ENCODE measurements at places on chromosomes 7 and 10.

DNA sequence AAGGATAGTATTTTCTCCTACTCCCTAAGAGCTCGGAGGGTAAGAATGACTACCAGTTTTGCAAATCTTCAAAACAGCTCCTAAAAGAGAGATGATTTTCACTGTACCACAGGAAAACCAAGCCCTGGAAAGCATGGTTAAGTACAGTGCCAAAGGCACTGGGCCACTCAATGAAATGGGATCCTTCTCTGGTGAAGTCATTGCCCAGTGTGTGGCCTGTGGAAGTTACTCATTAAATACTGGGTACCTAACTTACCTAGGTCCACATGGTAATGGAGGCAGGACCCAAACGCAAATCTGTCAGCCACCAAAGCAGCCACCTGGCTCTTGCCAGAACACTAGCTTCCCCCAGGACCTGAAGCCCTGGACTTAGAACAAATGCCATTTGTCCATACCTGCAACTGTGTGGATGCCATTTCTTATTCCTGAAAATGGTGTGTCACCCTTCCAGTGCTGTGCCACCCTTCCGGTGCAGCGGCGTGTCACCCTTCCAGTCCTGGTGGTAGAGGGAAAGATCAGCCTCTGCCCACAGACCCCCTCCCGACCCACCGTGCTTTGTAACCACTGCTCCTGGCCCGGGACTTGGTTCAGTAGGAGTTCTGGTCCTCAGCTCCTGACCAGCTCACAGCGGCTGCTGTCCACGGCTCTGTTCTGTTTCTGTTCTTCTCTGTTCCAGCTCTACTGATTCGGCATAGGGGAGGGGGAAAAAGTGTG is 659.2 kb downstream of the SDK1 start:
- no peak for DNase-seq

DNA sequence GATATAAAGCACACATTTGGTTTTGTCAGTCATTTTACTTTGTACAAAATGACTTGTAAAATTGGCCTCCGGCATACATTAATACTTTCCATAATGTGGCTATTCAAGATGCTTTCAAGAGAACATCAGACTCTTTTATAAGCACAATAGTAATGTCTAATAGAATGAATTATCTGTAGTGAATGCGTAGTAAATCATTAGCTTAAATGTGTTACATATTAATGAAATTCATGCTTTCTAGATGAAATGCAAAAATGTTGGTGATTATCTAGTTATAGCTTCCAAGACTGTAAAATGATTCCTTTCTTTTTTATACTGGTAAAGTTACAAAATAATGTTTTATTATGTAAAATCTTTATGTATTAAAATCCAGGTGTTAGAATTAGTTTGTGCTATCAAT is 144.0 kb downstream of the BBS9 start:
- DNase-seq: no peak

DNA sequence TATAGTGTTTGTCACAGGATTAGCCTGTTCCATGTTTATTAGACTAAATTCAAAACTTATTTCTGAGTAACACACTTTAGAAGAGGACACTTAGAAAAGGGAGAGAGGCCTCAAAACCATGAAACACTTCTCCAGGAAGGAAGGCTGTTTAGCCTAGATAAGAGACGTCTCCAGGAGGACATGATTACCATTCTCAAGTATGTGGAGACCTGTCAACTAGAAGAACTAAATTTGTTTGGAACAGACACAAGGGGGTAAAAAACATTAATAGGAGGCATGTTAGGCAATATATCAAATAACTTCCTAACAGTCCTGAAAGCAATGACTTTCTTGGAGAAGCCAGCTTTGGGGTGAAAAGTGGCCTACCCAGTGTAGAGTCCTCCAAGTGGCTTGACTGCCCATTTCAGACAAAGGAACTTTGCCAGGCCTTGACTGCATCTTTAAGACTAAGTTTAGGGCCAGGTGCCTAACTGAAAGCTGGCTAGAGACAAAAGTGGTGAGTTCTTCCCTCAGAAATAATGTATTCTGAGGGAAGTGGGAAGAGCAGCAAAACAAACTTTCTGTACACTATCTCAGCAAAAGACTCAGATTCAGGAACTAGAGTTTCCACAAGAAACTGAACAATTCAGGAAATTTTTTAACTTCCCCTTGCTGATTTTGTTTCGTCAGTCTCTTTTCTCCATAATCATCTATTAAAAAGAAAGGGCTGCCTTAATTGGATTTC is 11.8 kb downstream of the NCOA4 start:
- no peak for DNase-seq

DNA sequence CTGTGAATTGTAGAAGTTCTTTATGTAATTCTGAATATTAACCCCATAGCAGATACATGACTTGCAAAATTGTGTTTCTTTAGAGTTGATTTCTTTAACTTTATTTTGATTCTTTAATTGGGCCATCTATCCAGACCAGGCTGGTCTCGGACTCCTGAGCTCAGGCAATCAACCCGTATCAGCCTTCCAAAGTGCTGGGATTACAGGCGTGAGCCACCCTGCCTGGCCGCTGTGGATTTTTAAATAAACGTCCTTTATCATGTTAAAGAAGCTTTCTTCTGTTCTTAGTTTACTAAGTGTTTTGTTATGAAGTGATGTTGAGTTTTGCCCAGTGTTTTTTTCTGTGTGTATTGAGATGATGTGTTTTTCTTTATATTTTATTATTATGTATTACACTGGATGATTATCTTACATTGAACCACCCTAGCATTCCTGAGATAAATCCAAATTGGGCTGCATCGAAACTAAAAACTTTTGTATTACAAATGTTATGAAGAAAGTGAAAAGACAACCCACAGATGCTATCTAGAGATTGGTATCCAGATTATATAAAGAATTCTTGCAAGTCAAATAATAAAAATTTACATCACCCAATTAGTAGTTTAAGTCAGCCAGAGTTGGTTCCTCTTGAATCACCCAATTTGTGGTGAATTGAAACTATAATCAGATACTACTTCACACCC is 118.1 kb downstream of the TPST1 start:
- DNase-seq: no peak

- no peak for DNase-seq
Observed at GRCh38 chr7:49817279-49817678, 43.8 kb downstream of the VWC2 start.

All from NT2/D1 (cell line).